ENCODE measurements at places on chromosomes 4 and X. TPM values are rescaled to one million over a fixed set of nuclear protein-coding genes. Genes with fewer than 3 reads are reported as not detected.

The NDST3 gene
- total RNA-seq: not detected

The TKTL2 gene
- not detected for total RNA-seq

The LONRF3 gene
- total RNA-seq: 9.4 TPM

The ERCC6L gene
- total RNA-seq: 4.2 TPM

The CSAG2 gene
- not detected for total RNA-seq

The C1QTNF7 gene
- not detected for total RNA-seq

The ZMYM3 gene
- total RNA-seq: 7.6 TPM

The MAGEA12 gene
- total RNA-seq: not detected

The RAB28 gene
- 16.6 TPM for total RNA-seq

The FGA gene
- not detected for total RNA-seq

The HTR2C gene
- not detected for total RNA-seq

The UGT2B10 gene
- total RNA-seq: not detected

The MAOB gene
- under 0.01 TPM for total RNA-seq

The LETM1 gene
- total RNA-seq: 103 TPM

The IL2 gene
- not detected for total RNA-seq

The RPS6KA6 gene
- total RNA-seq: 1.3 TPM

The TLR2 gene
- 0.30 TPM for total RNA-seq

The EPGN gene
- total RNA-seq: 0.32 TPM

The EDA gene
- 0.97 TPM for total RNA-seq

The HAND2 gene
- 0.46 TPM for total RNA-seq

The STOX2 gene
- under 0.01 TPM for total RNA-seq

The ACE2 gene
- not detected for total RNA-seq

The GAGE1 gene
- not detected for total RNA-seq

The ZMAT1 gene
- 0.97 TPM for total RNA-seq

The SHROOM4 gene
- 21.3 TPM for total RNA-seq

The OCIAD2 gene
- total RNA-seq: 229 TPM

The FAT1 gene
- total RNA-seq: 14.9 TPM

The COL4A5 gene
- total RNA-seq: 26.7 TPM

The CCSER1 gene
- 1.4 TPM for total RNA-seq

Data from epithelial cell of umbilical artery (primary cell).